ENCODE measurements at places on chromosomes 12 and 14. TPM values are rescaled to one million over a fixed set of nuclear protein-coding genes. Genes with fewer than 3 reads are reported as not detected.

SRSF5 gene
- total RNA-seq, result 355 TPM

SETD3 gene
- 100.0 TPM for total RNA-seq

PLBD1 gene
- total RNA-seq, result 63.9 TPM

LTBP2 gene
- 109 TPM for total RNA-seq

PPM1A gene
- 55.9 TPM for total RNA-seq

SLC38A6 gene
- total RNA-seq, result 42.9 TPM

KLRD1 gene
- total RNA-seq, result 7.0 TPM

TPH2 gene
- not detected for total RNA-seq

DHRS2 gene
- total RNA-seq, result not detected

ITPR2 gene
- total RNA-seq, result 34.1 TPM

CHST11 gene
- total RNA-seq, result 5.1 TPM

FAM181A gene
- not detected for total RNA-seq

RPS6KA5 gene
- 4.7 TPM for total RNA-seq

GDF3 gene
- not detected for total RNA-seq

IFNG-AS1 gene
- 0.22 TPM for total RNA-seq

SLC25A21 gene
- total RNA-seq, result 1.1 TPM

ESR2 gene
- 2.0 TPM for total RNA-seq

OR10P1 gene
- total RNA-seq, result not detected

TAS2R9 gene
- total RNA-seq, result not detected

SAMD15 gene
- total RNA-seq, result 0.88 TPM

OR4E2 gene
- not detected for total RNA-seq

POLE2 gene
- total RNA-seq, result 1.1 TPM

IL22 gene
- not detected for total RNA-seq

All from subcutaneous adipose tissue (tissue), 4 donors.